NCI-H345 (cell line): ENCODE measurements at places on chromosomes 5 and 9.

DNA sequence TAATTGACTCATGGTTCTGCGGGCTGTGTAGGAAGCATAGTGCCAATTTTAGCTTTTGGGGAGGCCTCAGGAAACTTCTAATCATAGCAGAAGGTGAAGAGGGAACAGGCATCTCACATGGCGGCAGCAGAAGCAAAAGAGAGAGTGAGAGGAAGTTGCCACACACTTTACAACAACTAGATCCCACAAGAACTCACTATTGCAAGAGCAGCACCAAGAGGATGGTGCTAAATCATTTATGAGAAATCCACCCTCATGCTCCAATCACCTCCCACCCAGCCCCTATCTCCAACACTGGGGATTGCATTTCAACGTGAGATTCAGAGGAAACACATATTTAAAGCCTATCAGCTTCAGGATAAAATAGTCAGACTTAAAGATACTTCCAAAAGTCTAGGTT, 36.1 kb upstream of the LPAR1 start:
- DNase-seq = no peak

GRCh38 chr5:43336159-43336558, 22.9 kb upstream of the HMGCS1 start:
- DNase-seq = no peak

DNA sequence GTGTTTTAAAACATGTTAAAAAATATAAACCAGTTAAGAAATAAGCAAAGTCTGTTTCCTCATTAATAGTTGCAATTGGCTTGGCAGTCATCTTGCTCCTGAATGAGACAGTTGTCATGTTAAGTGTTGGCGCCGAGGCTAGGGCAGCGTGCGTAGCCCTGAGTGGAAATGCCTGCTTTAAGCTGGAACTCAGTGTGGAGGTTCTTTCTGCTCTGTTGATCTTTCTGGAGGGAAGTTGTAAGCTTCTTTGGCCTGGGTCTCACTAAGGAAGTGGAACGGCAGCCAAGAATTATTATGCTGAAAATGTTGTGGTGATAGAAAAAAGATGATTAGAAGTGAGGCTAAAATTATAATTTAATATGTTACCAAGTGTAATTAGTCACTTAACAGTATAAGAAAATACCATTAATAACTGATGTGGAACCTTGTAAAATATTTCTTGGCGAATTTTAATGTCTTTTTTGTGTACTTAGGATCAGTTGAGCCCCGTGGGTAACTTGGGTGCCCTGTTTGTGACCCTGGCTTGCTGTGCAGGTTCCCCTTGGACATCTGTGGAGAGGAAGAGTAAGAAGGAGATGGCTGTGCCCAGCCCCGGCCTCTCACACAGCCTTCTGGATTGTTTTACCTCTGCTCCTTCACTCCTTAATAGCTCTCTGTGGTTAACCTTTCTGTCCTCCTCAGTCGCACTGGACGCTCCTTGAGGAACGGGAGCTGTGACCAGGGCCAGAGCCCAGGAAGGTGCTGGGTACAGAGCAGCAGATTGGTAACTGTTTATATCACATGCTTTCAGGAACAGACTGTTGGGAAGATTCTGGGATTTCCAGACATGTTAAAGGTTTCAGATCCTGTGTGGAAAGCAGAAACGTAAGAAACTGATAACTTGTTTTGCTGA, 31.0 kb downstream of the PCBD2 start:
- no peak for DNase-seq

- DNase-seq = no peak
Measured at GRCh38 chr5:72702881-72703434, 113.5 kb upstream of the TNPO1 start.

DNA sequence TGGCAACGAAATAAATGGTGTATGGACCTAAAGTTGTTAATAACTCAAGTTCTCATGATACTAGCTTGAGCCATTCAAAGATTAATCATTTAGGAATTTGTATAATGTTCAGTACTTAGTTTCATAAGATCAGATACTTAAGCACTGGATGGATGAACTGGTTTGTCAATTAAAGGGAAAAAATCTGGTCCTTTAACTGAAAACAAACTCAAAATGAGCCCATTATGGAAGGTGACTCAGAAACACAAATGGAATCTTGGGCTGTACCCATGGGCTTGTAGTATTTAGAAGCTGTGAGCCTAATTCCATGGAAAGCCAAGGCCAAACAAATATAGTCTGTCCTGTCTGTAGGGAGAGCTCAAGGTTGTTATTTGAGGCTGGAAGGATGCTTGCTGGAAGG, 27.6 kb upstream of the ADRB2 start:
- no peak for DNase-seq
